ENCODE measurements at places on chromosomes 6 and 20.

DNA sequence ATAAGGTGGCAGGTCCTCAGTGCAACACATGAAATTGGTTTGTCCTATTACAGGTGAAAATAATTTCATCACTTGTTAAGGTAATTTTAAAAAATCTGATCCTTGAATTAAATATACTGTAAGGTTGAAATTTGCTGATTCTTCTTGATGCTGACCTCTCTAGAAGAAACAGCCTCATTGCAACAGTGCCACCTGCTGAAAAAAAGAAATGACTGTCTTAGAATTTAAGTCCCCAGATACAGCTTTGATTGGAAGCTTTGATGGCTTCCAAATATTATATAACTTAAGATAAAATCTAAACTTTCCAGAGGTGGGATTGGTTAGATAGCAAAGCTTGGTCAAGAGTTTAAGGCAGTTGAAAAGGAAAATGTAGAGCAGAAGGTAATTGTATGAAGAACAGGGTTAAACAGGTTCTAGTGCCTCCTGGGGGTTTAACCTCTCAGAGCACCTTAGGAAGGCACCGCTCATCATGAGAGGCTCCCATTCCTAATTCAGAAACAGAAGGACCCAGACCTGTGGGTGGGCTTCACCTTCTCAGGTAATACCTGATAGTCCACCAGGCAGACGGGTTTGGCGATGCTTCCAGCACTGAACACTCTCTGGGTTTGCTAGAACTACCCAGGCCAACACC, 401.0 kb downstream of the PAX1 start:
- DNase-seq, result no peak

DNA sequence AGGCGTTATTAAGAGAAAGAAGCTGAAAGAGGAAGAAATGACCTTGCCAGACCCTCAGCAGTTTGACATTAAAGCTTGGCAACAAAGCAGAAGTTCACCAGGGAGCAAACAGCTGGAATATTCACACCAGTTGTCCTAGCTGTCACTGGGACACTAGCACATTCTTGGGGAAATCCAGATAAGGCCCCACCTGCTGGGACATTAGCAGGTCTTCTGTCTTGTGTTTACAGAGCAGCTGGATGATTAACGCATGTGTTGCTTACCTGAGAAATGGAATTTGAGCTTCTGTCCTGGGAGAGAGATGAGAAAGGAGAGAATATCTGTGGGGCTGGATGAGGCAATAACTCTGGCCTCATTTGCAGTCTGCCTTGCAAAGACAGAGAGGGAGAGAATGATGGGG, 137.6 kb upstream of the RIN2 start:
- DNase-seq, result no peak

DNA sequence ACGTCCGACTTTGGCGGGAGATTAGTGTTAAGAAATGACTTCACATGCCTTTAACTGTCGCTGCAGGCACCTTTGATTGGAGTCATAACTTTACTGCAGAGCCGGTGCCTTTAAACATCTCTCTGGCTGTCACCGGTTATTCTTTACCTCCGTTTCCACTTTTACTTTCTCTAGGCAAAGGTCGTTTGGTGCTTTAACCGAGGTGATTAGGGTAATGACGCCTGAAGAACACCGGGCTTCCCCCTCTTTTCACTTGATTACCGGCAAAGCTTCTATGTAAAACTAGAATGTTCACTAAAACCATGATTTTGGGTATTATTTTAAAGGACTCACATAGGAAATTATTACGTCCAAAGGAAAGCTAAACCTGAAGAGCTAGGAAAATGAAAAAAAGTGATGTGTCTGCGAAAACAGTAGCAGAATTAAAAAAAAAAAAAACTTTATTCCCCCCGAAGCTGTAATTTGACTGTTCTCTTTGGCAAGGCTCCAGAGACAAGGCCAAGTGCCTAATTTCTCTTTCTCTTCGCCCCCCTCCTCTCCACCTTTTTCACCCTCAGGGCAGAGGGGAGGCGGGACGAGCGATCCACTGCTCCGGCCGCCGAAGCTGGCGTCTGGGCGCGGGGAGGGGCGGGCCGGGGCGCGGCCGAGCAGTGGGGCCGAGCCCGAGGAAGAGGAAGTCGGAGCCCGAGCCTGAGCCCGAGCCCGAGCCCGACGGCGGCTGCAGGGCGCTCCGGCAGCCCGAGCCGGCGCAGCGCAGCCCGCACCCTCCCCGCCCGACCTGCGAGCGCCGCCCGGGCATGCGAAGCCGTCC, at the start of gene PLEKHG1:
PLEKHG1 (plus strand) TSS at position 687 of the 811 bp plus-strand sequence. CDS start 133,797 bp downstream, outside the sequence.
- DNase-seq, result no peak

DNA sequence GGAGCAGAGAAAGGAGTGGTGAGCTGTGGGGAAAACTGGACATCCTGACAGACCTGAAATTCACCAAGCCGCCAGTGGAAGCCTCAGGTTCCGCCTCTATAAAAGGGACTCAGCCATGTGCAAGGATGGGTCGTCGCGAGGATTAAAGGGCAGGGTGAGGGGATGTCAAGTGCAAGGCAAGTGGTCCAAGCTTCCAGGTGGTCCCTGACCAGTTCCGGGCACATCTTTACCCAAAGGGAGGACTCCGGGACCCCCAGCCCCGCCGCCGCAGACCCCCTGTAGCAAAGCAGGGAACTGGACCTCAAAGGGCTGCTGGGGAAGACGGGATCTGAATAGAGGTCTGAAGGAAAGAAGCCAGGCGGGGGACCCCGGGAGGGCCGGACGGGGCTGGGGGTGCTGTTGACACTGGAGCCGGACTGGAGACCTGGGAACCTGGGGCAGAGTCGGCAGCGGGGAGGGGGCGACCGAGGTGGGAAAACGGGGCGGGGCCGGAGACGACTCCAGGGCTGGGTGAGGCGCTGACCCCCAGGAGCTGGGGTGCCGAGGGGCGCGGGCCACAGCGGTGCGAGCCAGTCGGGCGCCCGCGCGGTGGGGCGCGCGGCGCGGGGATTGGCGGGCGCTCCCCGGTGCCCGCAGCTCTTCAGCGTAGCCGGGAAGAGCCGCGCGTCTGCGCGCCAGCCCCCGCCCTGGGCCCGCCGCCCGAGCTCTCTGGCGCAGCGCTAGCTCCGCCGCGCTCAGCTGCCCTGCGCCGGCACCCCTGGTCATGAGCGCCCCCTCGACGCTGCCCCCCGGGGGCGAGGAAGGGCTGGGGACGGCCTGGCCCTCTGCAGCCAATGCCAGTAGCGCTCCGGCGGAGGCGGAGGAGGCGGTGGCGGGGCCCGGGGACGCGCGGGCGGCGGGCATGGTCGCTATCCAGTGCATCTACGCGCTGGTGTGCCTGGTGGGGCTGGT, at the start of gene SSTR4:
SSTR4 (plus strand) TSS at position 592 of the 951 bp plus-strand sequence; CDS start at position 764, 172 bp downstream.
- no peak for DNase-seq

DNA sequence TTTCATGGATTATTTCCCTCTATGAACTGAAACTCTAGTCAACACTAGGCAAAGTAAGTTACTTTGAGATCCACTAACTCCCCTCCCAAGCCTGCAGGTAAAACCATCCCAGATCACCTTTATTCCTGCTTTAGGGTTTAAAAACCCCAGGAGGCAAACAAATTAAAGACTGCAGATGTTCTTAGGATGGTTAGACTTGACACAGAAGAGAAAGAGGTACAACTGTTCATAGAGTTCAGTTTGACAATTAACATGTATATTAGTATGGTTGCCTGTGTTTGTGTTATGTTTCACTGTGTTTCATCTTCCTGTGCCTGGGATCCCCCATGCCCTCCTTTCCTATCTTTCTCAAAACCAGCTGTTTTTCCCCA, 53.5 kb downstream of the RREB1 start:
- DNase-seq, result no peak

DNA sequence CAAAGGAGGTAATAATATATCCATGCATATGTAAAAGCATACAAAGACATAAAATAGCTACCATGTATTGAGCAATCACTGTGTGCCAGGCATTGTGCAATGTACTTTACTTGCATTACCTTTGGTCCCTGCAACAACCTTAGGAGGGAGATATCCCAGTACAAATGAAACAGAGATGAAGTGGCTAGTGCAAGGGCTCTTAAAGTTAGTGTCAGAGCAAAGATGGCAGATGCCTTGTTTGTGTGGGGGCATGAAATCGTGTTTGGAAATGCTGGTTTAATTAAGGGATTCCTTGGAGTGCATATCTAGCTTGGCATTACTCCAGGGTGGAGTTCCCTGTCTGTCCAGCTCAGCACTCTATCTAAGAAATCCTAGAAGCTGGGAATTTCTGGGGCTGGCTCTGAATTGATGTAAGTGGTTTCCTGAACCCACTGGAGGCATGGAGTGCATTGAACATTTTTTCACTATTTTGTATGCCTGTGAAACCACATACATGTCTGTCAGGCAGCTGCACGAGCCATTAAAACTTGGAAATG, 9.8 kb downstream of the PAQR8 start:
- DNase-seq, result no peak

GRCh38 chr6:35183935-35184334, 29.8 kb upstream of the SCUBE3 start:
- no peak for DNase-seq

- DNase-seq, result no peak
Observed at GRCh38 chr6:16804546-16805242, 43.4 kb upstream of the ATXN1 start.

GRCh38 chr6:135148889-135149288, 32.2 kb upstream of the MYB start:
- no peak for DNase-seq

All from brain pericyte (primary cell).